Activated CD4-positive, alpha-beta T cell treated with anti-CD3 and anti-CD28 coated beads, Interleukin-2, amount 50 U/mL, for 48 hours (primary cell): ENCODE measurements at places on chromosomes 3 and 15.

DNA sequence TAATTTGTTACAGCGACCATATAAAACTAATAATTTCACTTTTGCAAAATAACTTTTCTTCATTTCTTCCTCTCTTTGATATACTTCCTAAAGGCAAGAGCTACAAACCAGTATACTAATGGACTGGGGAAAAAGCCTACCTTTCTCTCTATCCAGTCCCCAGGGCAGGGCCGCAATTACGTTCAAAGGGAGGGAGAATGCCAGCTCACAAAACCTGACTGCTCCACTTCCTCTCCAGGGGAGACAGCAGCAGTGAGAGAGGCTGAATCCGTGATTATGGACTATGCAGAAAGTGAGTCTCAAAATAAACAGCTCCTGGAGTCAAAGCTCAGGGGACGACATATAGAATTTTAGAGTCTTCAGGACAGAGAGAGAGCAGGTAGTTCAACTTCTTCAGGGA is 126.9 kb upstream of the HES1 start:
- no peak for DNase-seq

GRCh38 chr3:185583925-185584324 is 2.2 kb upstream of the SENP2 start:
- DNase-seq = no peak

DNA sequence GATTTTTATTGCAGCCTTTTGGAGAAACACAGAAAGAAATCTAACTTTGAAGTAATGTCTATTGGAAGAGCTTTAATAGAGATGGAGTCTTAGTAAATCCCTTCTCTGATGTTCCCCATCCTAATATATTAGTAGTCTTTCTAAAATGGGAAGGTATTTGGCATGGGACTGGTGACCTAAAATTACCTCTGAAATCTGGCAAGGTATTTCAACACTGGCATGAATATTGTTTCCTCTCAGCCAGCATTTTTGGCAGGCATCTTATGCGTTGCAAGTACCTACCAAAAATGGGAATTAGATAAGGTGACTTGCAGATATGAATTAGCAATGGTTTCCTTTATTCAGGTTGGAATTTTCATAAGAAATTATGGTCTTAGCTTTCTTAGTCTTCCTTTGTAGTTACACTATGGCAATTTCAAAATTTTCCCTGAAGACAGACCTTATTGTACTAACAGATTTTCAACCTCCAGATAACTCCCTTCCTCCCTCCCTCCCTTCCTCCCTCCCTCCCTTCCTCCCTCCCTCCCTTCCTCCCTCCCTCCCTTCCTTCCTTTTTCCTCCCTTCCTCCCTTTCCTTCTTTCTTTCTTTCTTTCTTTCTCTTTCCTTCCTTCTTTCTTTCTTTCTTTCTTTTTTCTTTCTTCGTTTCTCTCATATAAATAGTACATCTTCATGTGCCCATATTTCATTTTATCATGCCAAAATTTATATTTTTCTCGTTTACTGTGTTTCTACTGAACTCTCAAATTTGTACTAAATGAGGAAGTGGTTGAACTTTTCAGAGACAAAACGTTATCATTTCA is 168.2 kb upstream of the KCNMB2 start:
- no peak for DNase-seq

GRCh38 chr3:151879679-151880415 is 6.4 kb downstream of the SUCNR1 start:
- no peak for DNase-seq

GRCh38 chr3:101722394-101723173 is 1.8 kb upstream of the CEP97 start:
- DNase-seq = peak; percentile 20

GRCh38 chr3:53243165-53243564 is 12.7 kb downstream of the TKT start:
- no peak for DNase-seq
